ENCODE measurements at places on chromosomes 4 and X.

DNA sequence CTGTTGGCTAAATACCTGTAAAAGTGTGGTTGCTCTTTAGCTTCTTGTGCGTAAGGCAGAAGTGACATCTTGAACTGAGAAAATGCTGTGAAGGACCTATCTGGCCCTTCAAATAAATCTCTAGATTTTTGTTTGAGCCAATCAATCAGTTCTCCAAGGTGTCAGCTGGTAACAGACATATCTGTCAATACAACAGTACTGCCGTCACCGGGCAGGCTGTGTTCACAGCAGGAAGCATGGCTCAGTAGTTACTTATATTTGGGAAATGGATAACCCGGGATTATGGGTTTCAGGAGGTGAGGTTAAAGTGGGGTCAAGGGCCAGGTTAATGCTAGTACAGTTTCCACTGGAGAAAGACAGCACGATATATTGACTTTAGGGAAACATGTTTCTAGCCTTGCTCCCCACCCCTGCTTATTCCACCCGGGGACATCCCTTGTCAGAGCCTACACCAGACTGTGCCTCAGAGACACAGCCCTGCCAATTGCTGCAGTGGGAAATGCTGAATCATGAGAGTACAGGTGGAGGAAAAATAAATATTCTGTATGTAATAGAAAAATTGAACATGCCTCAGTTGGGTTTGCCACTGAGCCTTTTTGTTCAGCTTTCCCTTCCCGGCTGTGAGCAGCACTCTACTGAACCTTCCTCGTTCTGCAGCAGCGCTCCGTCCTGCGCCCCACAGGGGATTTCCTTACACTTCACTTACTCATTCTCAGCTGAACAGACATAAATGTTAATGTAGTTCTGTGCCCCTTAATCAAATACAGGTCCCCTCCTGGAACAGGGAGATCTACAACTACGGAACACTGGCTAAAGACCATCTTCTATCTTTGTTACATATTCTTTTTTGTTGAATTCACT is 121.1 kb downstream of the MGST2 start:
- no peak for DNase-seq

DNA sequence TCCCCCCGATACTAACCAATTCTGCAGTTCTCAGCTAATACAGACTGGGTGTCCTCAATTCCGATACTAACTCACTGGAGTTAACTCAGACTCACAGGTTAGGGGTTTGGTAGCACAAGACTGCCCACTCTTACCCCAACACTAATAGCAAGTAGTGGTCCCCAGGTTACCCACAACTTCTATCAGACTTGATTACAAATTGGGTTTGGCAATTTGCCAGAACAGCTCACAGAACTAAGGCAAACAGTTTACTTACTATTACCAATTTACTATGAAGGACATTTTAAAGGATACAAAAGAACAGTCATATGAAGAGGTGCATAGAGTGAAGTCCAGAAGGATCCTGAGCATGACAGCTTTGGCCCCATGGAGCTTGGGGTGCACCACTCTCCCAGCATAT is 201.8 kb upstream of the VCX start:
- DNase-seq, result no peak

DNA sequence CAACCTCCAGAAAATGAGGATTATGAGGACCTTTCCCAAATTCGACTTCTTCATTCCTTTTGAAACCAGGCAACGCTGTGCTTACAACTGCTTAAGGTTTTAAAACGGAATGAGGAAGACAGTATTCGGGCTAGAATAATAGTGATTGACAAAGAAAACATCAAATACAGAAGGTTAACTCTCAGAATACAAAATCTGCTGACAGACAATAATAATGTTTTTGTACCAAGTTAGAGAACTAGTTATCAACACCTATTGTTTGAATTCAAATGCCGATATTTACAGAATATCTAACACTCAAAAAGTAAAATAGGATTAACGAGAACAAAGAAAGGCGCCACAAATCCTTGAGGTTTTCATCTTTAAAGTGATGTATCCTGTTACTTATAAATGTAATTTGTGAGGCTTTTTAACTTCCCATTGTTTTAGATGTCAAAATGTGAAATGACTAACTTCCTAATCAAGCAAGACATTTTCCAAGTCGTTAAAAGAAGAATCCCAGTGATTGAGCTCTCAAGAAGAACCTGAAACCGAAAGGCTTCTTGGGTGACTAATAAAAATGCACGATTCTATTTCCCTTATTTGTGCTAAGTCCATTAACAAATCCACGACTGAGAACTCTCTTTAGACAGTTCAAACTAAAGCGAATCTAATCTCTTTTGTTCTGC is 118.3 kb downstream of the SORBS2 start:
- no peak for DNase-seq

GRCh38 chr4:123609829-123610228 is 213.2 kb downstream of the SPRY1 start:
- DNase-seq, result no peak

GRCh38 chr4:13386405-13387107 is 97.6 kb downstream of the RAB28 start:
- no peak for DNase-seq

- DNase-seq, result no peak
Observed at GRCh38 chr4:42501624-42502401, 104.5 kb downstream of the SHISA3 start.

DNA sequence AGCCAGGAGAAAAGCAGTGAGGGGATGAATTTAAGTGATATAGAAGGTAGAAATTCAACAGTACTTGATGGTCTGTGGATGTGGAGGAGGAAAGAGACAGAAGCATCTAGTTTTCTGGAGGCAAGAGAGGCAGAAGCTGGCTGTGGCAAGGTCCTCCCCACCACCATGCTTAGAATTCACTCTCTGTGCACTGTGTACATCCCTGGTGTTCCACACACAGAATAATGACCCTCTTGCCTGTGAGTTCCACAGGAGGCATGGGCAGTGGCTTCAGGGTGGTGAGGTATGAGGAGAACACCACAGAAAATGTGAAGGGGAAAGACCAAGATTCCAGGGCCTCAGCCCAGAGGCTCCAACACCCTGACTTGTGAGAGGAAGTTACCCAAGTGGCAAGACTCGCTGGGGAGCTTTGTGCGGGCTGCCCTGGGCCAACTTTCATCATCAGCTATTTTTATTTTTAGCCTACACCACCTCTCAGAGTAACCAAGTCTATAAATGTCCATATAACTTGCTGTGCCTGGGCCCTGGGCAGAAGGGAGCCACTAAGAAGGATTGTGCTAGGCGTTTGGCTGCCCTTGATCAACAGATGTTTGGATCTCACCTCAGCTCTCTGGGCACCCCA is 7.8 kb upstream of the INTS6L start:
- no peak for DNase-seq

GRCh38 chr4:80423553-80424224 is 88.2 kb downstream of the CFAP299 start:
- no peak for DNase-seq

All from T1000 (cell line).